ENCODE measurements at places on chromosomes 6 and 20.
A peak's percentile ranks its signal among the peaks of the same experiment; 100 is the strongest.

DNA sequence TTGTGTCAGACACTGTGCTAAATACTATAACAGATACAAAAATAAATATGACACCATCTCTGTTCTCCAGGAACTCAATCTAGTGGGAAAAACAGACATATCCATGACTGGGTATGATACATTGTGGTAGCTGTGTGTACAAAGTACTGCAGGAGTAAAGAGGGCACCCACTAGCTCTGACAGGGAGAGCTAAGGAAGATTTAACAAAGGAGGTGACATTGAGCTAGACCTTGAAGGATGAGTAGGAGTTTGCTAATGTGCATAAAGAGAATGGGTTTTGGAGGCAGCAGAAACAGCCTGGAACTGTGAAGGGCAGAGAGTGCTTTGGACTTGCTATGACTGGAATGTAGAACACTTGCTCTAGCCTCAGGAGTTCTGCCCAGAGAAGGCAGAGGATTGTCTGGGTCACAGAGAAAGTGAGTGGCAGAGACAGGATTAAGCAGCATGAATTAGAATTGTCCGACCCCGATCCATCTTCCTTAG, 14.4 kb downstream of the MMP24 start:
- DNase-seq, result peak; percentile 30

GRCh38 chr6:160218810-160219209, 39.8 kb downstream of the SLC22A2 start:
- no peak for DNase-seq

- no peak for DNase-seq
Measured at GRCh38 chr6:31558631-31559500, 11.5 kb downstream of the NFKBIL1 start.

DNA sequence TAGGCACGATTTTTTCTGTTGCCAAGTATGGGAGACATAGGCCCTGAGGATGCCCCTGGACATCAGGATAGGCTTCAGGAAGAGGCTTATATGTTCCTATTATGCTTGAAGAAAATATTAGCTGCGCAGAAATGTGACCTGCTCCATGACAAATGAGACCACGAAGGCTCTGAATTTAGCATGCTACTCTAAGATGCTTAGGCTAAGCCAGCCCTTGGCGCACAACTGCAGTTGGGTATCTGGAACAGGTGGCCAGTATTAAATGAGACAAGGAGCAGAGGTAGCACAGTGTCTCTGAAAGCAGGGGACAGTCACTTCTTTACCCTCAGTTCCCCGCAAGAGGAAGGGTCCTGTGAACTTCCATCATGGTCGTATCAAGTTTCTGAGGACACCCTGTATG, 90.0 kb downstream of the RREB1 start:
- DNase-seq, result no peak

- no peak for DNase-seq
Measured at GRCh38 chr6:20954315-20954714, 420.1 kb downstream of the CDKAL1 start.

- peak; percentile 58 for DNase-seq
Measured at GRCh38 chr6:14499841-14500240, 382.3 kb downstream of the CD83 start.

DNA sequence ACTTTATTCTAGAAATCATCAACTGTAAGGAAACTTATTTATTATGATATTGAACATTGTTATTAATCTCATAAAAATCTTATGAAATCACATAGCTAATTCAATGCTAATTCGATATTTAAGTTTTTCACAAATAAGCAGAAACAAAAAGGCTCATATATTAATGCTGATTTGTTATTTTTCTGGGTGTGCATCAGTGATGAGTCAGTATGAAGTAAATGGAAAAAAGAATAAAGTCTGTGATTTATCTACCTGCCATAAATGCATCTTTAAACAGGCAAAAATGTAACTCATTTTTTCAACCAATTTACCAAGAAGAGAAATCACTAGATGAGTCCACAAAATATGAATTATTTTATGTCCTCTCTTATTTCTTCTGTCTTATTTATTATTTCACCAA, 253.5 kb downstream of the PTPRK start:
- no peak for DNase-seq

DNA sequence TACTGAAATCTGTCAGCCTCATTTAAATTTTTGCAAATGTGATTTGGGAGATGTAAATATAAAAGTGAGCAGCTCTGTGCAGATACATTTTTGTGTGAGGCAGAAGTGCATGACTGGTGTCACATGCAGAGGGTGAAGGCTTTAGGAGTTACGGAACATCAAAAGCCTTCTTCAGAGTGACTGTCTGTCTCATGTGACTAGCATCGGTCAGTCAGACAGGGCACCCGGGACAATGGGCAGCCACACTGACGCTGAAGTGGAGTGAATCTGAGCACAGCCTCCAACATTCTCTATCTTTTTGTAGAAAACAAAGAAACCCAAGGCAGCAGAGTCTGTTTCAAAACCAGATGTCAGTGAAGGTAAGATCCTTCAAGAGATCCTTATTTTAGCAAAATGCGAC, 7.9 kb upstream of the FAM209A start:
- DNase-seq, result no peak

DNA sequence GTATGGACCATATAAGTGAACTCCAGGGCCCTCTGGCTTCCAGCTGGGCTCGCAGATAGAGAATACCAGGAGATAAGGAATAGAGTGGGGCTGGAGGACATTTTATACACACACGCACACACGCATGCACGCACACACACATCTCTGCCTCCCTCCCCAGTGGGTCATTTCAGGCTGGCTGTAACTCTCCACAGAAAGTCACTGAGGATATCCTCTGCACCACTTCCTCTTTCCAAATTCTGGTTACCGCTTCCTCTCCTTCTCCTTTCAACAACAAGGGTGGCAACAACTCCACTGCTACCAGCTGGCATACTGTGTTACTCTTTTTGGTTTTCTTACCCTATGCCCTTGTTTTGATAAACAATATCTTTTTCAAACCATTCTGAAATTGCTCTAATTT, 280.2 kb downstream of the COL12A1 start:
- DNase-seq, result no peak

DNA sequence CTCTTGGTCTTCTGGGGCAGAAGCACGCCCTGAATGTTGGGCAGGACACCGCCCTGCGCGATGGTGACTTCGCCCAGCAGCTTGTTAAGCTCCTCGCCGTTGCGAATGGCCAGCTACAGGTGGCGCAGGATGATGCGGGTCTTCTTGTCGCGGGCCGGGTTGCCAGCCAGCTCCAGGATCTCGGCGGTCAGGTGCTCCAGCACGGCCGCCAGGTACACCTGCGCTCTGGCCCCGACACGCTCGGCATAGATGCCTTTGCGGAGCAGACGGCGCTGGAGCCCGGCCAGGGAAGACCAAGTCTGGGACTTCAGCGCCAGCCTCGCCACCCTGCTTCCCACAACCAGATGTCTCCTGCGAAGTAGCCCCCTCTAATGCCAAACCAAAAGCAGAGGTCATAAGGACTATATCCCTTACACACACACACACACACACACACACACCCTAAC, 8.0 kb upstream of the SLC17A3 start:
- peak; percentile 72 for DNase-seq

DNA sequence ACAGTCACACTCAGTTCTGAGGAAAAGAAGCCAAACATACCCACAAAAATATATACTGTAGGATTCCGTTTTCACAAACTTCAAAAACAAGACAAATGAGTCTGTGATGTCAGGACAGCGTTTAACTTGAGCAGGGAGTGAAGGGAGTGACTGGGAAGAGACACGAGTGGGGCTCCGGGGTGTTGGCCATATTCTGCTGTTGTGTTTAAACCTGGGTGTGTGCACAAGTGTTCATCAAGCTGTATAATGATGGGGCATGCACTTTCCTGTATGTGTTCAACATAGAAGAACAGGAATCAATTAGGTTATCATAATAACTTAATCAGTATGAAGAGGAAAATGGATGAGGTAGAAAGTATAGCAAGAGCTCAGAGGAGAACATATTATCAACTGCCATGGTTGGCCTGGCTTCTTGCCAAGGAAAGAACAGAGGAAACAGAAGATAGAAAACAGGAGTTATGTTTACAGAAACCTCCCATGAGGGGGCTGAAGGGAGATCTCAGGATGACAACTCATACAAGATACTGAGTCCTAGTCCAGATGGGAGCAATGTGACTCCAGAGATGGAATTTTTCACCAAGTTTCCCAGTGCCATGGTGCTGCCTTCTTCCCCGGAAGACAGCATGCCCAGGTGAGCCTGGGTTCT, 15.1 kb upstream of the AFDN start:
- no peak for DNase-seq

DNA sequence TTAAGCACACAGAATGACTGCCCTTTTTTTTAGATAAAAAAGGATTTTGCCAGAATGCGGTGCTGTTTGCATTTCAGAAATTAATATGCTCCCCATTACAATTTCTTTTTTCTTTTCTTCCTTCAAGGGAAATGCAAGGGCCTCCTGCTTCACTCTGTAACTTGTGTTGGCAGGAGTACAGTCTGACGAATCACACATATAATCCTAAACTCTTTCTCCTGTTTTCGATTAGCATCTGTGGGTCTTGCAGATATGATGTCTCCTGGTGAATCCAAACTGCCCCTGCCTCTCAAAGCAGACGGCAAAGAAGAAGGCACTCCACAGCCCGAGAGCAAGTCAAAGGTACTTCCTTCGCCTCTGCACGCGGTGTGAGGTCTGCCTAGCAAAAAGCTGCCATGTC, 149.5 kb downstream of the TMEM242 start:
- no peak for DNase-seq

DNA sequence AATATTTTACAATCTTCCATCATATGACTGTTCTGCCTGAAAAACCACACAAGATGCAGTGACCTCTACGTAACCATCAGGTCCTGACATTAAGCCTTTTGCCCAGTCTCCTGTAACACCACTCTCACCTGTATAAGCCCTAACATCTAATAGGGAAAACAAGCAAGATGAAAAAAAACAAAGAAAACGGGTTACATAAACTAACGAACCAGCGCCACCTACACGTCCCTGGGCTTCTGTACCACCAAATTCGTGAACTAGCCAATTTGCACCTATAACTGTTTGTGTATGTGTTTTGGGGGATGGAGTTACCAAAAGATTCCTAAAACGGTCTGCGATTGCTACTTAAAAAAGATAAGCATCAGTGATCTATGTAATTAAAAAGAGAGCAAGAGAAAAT, 70.2 kb downstream of the BLOC1S5 start:
- no peak for DNase-seq

GRCh38 chr20:31685853-31686643, 36.6 kb downstream of the BCL2L1 start:
- no peak for DNase-seq

GRCh38 chr20:18059603-18060002, 1.9 kb upstream of the OVOL2 start:
- no peak for DNase-seq

GRCh38 chr20:58623579-58624473, 27.3 kb upstream of the STX16 start:
- peak; percentile 91 for DNase-seq

Data from ELF-1 (cell line).